ENCODE measurements at places on chromosomes 6 and 20.
A peak's percentile ranks its signal among the peaks of the same experiment; 100 is the strongest.

- DNase-seq = no peak
Observed at GRCh38 chr6:124026694-124027093, 223.0 kb downstream of the NKAIN2 start.

- DNase-seq = peak; percentile 13
Observed at GRCh38 chr20:24405810-24406209, 63.6 kb upstream of the SYNDIG1 start.

- no peak for DNase-seq
Observed at GRCh38 chr6:33761922-33762629, 15.4 kb upstream of the IP6K3 start.

DNA sequence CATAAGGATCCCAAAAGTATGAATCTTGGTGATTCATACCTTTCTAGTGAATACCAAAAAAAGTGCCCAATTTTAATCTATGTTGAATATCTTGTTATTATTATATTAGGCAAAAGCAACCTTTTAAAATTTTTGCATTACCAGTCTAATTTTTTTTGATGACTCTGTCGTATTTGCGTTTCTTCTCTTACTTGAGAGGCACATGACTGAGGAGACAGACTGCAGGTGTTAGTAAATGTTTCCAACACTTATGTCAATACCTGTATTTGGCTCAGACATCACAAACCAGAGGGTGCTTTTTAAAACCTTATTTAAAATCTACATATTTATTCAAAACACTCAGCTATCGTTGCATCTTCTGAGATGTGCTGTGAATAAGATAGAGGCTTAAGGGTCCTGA lies 27.1 kb downstream of the ID4 start:
- no peak for DNase-seq

DNA sequence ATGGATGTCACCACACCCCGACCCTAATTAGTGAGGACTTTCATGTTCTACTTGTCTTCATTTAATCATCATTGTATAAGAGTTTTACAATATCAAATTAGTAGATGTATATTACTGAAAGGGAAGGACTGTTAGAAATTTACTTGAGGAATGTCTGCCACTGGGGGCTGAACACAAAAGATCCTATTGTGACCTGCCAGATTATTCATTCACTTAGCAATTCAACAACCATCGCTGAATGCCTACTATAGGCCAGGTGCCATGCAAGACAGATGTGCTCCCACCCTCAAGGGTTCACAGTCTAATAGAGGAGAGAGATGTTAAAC lies 8.0 kb upstream of the RBCK1 start:
- DNase-seq = no peak

- no peak for DNase-seq
Observed at GRCh38 chr20:12372557-12372956, 454.9 kb downstream of the BTBD3 start.

DNA sequence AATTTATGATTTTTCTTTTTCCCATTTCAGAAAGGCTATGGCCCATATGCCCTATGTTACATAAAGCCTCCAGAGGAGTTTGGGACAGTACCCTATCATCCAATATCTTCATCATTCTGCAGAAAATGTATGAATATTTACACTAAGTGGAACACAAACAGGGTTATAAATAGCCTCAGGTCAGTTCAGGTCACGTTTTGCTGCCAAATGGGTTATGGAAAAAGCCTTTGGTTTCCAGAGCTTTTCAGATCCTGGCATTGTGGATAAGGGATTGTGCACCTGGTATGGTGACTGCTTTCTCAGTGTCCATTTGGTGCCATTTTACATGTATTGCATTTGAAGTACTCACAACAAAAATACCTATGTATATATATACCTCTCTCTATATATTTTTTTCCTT lies 29.4 kb downstream of the UTRN start:
- no peak for DNase-seq

GRCh38 chr20:35657271-35657670 lies 7.4 kb downstream of the CPNE1 start:
- DNase-seq = no peak

- no peak for DNase-seq
Observed at GRCh38 chr20:61876952-61877728, 188.5 kb downstream of the TAF4 start.

- DNase-seq = peak; percentile 35
Observed at GRCh38 chr20:40816039-40816352, 127.0 kb upstream of the MAFB start.

GRCh38 chr20:50014570-50015562 lies 32.1 kb downstream of the SNAI1 start:
- DNase-seq = no peak

- no peak for DNase-seq
Observed at GRCh38 chr6:1580109-1580508, 29.6 kb upstream of the FOXC1 start.

DNA sequence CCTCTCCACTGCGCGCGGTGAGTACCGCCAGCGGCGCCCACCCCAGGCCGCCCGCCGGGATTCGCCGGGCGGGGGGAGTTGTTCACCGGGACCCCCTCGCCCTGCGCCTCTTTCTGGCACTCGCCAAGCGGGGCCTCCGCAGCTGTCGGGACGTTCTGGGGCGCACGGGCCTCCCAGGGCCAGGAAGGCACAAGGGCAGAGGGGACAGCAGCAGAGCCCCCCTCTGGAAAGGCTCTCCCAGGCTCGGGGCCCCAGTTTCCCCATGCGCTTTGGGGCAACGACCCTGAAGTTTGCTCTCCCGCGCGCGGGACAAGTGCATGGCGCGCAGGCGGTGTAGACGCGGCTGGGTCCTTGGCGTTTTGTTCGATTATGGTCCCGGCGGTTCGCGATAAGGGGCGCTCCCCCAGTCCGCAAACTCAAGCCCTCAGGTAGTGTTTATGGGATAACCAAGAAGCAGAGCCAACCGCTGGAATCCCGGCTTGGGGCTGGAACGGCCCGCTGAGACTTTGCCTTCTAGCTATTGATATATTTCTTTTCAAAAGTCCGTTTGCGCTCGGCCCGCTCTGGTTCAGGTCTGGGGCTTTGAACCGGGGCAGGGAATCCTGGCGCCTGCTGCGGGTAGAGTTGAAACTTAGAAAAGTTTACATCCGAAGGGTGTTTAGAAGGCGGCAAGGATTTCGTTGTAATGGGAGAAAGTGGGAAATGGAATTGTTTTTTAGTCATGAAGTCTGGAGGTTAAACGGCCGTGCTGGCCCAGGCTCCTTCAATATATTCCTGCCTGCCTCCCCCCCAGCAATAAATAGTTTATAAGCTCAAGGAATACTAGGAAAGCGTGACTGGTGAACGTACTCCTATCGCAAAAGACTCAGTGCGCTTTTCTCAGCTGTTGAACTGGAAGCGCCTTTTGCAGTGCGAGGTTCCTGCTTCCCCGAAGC lies 595 bp downstream of the EYA2 start:
- no peak for DNase-seq

- no peak for DNase-seq
Observed at GRCh38 chr6:99366852-99367251, 17.4 kb upstream of the FAXC start.

- no peak for DNase-seq
Observed at GRCh38 chr6:88982720-88983119, 19.3 kb upstream of the RNGTT start.

DNA sequence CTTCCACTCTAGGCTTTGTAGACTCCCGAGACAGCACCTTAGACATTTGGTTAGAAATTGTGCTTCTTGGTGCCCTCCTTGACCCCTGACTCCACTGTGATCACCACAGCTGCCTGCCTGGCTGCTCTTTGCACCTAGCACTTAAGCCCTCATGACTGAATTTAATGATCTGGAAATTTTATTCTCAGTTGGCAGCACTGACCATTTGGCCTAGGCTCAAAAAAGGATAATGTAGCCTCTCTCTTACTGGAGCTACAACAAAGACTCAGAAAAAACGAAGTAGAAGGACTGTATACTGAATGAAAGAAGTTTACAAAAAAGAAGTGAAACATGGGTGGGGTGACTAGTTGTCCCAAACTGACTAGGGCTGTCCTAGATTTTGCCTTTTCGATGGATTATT lies 11.3 kb upstream of the ABRACL start:
- DNase-seq = no peak

GRCh38 chr6:112956696-112957535 lies 609.8 kb downstream of the RFPL4B start:
- DNase-seq = peak; percentile 91

- no peak for DNase-seq
Observed at GRCh38 chr20:57251344-57251743, 15.1 kb downstream of the BMP7 start.

DNA sequence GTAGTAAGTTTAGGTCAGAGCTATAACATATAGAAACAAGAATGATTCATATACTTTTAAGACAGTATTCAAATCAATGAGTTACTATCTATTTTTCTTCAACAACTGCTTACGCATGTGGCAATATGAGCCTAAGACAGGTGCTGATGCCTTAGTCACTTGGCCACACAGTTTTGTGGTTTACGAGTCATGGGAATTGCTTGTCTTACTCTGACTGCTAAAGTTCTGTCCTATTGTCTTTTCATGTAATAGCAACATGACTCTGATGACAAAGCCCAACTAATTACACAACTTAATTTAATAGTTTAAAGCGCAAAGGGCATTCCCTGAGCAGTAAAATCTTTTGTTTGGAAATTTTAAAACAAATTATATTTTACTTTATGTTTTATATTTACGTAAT lies 159.3 kb upstream of the CENPW start:
- peak; percentile 23 for DNase-seq

- no peak for DNase-seq
Observed at GRCh38 chr6:105560611-105561066, 157.8 kb upstream of the PREP start.

DNA sequence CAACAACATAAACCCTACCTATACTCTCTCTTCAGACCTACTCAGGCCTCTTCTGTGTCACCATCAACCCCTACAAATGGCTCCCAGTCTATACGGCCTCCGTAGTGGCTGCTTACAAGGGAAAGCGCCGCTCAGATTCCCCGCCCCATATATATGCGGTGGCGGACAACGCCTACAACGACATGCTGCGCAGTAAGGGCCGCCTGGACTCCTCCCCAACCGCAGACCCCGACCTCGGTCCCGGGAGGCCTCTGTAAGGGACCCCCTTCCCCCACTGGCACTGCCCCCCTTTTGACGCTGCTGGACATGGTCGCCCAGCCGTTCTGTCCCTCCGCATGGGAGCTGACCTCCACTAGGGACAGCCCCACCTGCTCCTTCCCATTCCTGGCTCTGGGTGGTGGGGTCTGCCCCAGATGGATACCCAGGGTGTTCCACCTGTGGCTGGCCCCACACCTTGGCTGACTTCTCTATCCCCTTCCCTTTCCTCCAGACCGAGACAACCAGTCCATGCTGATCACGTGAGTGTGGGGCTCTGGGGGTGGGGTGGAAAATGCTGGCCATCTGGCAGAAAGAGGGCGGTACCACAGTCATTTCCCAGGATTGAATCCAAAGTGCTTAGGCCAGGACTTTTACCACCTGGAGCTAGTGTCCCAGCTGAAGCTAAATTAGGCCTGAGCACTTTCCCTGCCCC lies 25.0 kb downstream of the MYH7B start:
- no peak for DNase-seq

DNA sequence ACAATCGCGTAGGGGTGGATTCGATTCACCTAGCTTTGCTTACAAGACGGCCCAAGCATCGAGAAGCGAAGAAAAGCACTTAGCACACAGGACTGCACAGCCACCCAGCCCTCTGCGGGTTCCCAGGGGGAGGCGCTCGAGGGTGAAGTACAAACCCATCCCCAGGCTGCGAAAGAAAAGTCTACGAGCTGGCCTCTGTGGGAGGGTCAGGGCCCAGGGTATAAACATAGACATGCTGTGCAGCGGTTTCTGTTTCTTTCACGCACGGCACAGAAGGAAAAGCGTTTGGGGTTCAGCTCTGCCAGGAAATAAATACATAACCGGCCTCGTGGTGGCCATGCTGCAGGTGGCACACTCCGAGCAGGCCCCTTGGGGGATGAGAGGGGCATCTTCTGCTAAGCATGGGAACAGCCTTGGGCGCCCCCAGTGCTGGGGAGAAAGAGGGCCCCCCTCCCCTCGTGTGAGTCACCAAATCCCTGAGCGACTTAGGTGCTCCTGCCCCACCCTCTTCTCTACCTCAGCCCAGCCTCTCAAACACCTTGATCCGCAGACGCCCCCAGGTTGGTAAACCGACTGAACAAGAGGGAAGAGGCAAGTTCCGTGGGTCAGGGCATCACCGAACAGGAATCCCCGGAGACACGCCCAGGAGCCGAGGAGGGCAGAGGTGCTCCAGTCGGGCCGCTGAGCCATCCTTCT lies 91.6 kb upstream of the RIPOR2 start:
- DNase-seq = no peak

- no peak for DNase-seq
Observed at GRCh38 chr6:167098825-167099225, 24.1 kb upstream of the CCR6 start.

DNA sequence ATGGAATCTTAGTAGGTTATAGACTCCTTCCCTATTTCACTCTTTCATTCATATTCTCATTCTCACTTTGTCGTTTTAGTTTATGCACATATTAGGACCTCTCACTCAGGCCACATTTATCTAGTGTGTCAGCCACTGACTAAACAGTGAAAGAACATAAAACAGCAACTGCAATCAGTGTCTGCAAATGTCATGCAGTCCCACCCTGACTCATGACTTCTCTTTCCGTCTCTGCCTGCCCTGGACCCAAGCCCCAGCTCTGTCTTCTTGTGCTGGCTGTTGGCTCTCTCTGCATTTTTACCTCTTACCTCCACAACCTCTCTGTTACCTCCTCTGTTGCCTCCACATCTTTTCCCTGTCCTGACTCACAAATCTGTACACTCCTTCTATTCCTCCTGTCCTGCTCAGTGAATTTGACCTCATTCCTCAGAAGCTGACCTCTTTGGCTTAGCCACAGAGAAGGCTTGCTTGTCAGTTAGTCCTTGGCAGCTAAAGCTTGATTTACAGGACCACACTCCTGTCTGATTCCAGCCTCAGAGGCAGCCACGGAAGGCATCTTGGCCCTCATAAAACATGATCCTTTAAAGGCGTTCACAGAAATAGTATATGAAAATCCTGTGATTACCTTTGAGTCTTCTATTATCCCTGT lies 247.6 kb downstream of the PKHD1 start:
- no peak for DNase-seq

GRCh38 chr6:80769106-80769505 lies 662.6 kb downstream of the BCKDHB start:
- peak; percentile 73 for DNase-seq

DNA sequence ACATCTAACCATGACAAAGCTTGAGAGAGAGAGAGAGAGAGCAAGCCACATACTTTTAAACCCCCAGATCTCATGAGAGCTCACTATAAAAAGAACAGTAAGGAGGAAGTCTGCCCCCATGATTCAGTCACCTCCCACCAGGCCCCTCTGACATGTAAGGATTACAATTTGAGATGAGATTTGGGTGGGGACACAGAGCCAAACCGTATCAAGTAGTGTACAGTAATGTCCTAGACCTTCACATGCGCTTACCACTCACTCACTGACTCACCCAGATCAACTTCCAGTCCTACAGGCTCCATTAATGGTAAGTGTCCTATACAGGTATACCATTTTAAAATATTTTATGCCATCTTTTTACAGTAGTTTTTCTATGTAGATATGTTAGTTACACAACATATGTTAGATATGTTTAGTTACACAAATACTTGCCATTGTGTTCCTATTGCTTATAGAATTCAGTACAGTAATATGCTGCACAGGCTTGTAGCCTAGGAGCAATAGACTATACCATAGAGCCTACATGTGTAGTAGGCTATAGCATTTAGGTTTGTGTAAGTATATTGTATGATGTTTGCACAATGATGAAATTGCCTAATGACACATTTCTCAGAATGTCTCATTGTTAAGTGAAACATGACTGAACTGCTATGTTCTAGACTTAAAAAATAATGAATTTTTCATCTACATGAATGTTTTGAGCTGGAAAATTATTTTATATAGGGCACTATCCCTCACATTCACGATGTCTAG lies 11.7 kb downstream of the TSPYL1 start:
- no peak for DNase-seq

All from smooth muscle cell of the brain vasculature (primary cell).